Head of caudate nucleus (tissue), 42 donors: ENCODE measurements at places on chromosomes 12 and 14.
A peak's percentile ranks its signal among the peaks of the same experiment; 100 is the strongest.

- no peak for DNase-seq
Measured at GRCh38 chr12:5643266-5643665, 211.4 kb downstream of the NTF3 start.

GRCh38 chr12:90193500-90193899 is 484.9 kb upstream of the ATP2B1 start:
- DNase-seq = no peak

DNA sequence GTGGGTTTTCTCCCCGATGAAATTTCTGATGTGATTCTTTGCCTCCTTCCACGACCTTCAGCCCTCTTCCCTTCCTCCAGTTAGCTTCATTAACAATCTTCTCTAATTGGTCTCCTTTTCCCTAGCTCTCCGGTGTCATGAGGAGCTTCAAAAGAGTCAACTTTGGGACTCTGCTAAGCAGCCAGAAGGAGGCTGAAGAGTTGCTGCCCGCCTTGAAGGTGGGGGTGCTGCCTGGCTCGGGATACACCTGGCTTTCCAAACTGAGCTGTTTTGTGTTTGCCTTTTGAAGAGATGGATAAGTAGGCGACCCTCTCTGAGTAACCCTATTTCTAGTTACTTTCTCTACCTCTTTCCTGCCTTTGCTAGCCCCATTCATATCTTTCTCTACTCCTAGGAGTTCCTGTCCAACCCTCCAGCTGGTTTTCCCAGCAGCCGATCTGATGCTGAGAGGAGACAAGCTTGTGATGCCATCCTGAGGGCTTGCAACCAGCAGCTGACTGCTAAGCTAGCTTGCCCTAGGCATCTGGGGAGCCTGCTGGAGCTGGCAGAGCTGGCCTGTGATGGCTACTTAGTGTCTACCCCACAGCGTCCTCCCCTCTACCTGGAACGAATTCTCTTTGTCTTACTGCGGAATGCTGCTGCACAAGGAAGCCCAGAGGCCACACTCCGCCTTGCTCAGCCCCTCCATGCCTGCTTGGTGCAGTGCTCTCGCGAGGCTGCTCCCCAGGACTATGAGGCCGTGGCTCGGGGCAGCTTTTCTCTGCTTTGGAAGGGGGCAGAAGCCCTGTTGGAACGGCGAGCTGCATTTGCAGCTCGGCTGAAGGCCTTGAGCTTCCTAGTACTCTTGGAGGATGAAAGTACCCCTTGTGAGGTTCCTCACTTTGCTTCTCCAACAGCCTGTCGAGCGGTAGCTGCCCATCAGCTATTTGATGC is 797 bp downstream of the ESPL1 start:
- DNase-seq = no peak

- no peak for DNase-seq
Measured at GRCh38 chr14:37643701-37644100, 48.3 kb downstream of the TTC6 start.

DNA sequence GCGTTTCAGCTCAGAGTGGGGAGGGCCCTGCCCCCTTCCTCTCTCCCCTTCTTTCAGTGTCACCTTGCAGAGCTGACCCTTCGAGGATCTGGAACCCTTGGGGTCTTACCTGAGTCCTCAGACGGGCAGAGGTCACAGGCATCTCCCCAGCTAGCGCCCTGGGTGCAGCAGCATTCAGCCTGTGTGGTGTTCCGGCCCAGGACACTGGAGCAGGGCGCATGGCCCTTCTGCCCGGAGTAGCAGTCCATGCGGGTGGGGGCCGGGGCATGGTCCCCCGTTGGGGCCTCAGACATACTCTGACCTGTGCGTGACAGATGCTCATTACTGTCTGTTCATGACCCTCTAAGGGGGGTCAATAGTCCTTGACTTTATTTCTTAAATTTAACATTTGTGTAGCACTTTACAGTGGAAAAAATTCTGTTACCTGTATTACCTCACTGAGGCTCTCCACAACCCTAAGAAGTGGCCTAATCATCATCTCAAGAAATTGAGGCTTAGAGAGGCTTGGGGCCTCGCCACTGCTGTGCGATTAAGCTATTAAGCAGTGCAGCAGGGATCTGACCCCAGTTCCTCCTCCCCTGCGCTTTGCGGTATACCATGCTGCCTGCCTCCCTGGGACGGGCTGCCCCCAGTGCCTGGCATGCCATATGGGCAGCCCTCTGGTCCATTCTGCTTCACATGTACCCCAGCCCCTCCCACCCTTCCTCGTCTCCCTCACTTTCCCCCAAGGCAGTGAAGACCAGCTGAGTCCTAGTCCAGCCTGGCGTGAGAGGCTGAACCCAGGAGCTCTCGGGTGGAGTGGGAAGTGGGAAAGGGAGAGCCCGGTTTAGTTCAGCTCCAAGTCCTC is 11.5 kb downstream of the ISCA2 start:
- DNase-seq = no peak

DNA sequence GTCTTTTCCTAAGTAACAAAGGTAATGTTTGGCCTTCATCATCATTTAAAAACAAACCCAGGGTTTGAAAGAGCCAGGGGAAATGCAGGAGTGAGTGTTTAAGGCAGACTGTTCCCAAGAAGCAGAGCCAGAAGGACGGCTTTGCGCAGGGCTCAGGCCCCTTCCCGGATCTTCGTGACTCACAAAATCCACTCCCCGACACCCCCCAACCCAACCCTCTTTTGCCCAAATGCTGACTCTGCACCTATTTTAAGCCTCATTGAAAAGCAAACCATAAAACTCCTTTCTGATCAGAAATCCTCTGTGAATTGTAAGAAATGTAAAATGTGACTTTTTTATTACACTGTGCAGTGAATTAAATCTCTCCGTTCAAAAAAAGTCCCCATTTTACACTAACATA is 67.5 kb downstream of the SETD3 start:
- no peak for DNase-seq

DNA sequence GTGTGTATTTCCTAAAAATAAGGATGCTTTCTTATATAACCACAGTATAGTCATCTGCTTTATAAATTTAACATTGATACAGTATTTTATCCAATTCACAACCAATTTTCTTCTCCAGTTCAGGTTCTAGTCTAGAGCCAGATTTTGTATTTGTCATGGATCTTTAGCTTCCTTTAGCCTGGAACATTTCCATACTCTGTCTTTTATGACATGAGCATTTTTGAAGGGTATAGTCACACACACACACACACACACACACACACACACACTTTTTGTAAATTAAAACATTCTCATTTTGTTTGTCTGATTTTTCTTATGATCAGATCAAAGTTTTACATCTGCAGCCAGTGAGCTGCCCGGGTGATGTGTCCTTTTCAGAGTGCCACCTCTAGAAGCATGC is 25.4 kb downstream of the CGRRF1 start:
- no peak for DNase-seq

DNA sequence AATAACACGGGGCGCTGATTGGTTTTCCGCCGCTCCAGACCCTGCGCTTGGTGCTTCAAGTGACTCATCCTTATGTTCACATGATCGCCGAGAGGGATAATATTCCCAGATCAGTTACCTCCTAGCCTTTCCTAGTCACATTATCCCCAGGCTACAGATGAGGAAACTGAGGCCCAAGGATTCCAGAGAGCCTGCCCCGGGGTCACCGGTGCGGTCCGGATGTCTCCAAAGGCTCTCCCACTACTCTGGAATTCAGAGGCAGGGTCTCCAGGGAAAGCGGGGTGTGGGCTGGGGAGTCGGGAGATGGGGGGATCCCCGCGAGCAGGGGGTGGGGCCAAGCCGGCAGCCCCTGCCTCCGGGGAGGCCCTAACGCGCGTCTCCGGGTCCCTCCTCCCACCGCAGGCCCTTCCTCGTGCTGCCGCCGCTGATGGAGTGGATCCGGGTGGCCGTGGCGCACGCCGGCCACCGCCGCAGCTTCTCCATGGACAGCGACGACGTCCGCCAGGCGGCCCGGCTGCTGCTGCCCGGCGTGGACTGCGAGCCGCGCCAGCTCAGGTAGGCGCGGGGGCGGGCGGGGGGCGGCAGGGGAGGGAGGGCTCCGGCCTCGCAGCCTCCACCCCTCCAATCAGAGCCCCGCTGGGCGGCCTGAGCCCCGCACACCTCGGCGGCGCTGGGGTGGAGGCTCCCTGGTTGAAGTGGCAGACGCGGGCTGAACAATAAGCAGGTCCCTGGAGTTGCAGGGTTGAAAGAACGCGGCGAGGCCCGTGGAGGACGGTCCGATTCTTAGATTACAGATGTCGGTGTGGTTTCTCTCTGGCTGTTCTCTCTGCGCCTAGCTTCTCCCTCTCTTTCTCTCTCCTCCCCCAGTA is 104.6 kb upstream of the PWP1 start:
- no peak for DNase-seq

- peak; percentile 53 for DNase-seq
Measured at GRCh38 chr12:11863478-11863906, 207.2 kb upstream of the BCL2L14 start.

- DNase-seq = no peak
Measured at GRCh38 chr12:118053071-118053985, 7.7 kb downstream of the WSB2 start.

DNA sequence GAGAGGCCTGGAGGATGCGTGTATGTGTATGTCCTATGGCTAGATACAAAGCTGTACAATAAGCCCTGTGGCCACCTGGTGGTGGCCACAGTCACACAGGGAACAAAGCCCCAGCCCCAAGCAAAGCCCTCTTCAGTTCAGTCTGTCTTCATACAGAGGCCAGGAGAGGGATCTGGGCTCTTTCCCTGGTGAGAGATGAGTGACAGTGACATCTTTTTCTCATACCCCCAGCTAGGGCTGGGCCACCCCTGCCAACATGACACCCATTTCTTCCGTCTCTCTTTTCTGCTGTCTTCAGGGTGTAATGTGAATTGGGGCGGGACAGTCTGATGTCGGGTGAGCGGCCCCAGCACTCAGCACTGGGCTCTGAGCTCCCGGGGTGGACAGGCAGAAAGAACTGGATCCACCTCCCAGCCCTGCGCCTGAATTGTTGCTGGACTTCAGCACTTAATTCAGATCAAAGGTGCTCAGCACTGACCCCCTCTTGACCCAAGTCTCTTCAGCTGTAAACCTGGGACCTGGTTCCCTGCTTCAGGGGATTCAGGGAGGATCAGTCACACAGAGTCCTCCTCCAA is 59.8 kb downstream of the SERPINA3 start:
- DNase-seq = no peak

GRCh38 chr12:54159140-54159539 is 29.6 kb downstream of the SMUG1 start:
- DNase-seq = peak; percentile 38

- no peak for DNase-seq
Measured at GRCh38 chr12:121124402-121125109, 8.1 kb upstream of the P2RX7 start.

DNA sequence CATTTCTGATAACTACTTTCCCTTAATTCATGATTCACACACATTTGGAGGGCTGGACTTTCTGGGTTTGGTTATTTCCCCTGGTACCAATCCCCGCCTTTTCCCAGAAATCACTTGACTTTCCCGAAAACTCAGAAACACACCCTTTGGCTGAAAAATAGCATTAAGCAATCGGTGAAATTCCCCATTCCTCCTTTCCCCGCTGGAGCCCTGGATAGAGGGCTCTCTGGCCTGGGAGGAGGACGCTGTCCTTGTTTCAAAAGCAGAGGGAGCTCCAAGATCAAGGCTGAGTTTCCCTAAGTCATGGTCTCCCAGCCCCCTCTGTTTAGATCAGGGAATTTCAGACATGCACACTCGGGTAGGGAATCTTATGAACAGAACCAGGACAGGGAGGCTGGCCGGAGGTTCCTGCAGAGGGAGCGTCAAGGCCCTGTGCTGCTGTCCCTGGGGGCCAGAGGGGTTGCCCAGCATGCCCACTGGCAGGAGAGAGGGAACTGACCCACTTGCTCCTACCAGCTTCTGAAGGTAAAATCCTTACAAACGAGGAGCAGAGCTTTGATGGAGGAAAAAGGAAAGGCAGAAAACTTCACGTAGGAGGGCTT is at the start of gene C1S:
C1S (plus strand) TSS at position 366 of the 602 bp plus-strand sequence. CDS start 1,195 bp downstream, outside the sequence.
- no peak for DNase-seq

GRCh38 chr12:119870457-119870856 is 6.7 kb downstream of the CIT start:
- DNase-seq = no peak

DNA sequence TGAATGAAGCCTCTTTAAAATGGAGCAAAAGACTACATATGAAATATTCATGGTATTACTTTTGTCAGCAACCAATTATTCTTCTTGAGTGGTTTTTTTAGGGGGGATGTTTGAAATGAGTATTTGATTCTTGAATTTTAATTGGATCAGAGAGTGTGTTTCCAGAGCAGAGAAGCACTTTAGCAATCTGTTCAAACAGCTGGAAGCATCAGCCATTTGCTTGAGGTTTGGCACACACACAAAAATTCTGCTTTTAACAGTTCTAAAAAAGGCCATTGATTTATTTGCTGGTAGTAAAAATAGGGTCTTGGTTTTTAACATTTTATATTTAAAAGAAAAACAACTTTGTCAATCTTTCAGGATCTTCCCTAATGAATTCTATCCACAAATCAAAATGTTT is 292.7 kb downstream of the LRFN5 start:
- DNase-seq = no peak

DNA sequence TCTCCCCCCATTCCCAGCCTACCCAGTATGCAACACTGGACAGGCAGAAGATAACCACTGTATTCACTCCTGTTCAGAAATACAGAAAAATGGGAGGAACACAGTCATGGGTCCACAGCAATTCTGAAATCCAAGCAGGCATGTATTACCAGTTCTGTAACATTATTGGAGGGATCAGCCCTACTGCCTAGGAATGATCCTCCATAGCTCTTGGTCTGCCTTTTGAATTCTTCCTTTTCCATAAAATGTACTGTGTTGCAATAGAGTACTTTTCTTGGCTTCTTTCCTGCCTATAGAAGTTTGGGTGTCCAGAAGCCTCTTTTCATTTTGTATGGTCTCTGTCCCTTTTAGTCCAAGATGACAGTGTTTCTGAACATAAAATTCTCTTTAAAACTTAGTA is 46.5 kb downstream of the SPATS2 start:
- no peak for DNase-seq

DNA sequence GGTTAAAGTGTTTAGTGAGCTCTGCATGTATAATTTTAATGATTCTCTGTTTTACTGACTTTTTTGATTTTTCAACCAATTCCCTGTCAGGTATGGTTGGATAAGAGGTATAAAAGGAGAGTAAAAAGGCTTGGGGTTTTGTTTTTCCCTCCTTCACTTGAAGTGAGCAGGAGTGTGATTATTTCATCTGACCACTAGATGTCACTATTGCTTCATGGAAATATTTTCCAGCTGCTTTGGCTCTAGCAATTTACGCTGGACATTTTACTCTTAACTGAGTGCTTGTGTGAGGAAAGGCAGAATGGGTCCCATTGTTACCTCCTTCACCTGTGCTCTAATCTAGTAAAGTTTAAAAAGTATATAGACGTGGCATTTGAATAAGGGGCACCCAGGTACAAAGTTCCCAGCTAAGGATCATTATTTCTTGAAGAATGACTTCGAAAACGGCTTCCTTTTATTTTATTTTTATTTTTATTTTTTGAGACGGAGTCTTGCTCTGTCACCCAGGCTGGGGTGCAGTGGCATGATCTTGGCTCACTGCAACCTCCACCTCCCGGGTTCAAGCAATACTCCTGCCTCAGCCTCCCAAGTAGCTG is 66.5 kb downstream of the TBC1D30 start:
- no peak for DNase-seq

- no peak for DNase-seq
Measured at GRCh38 chr12:132881818-132882217, 5.6 kb downstream of the CHFR start.

GRCh38 chr14:49160983-49161382 is 425.2 kb downstream of the RPS29 start:
- no peak for DNase-seq

GRCh38 chr14:57785058-57785457 is 80.8 kb downstream of the SLC35F4 start:
- DNase-seq = no peak
